Posterior cingulate gyrus (tissue), 11 donors: ENCODE measurements at places on chromosomes 12 and 14.

DNA sequence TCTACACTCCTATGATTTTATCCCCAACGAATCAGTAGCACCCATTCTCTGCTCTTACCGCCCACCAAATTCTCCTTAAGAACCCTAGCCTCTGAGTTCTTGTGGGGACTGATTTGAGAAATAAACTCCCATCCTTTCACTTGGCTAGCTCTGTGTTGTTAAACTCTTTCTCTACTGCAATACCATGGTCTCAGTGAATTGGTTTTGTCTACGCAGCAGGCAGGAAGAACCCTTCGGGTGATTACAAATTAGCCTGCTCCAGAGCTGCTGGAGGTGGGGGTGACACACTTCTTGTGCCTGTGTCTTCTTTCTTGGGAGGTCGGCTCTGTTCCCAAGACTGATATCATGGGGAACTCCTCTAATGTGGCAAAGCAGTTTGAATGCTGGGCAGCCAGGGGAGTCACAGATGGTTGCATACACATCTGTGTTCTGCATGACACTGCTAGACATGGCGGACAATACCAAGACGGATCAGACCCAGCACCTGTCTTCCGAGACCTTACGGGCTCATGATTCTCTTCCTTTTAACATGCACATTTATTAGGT, 1.6 kb upstream of the C1S start:
- no peak for DNase-seq

- DNase-seq: no peak
Measured at GRCh38 chr14:97777622-97778355, 980.6 kb downstream of the VRK1 start.

GRCh38 chr14:23066855-23067744, 9.8 kb upstream of the CDH24 start:
- DNase-seq: no peak

GRCh38 chr14:60485598-60486251, at the start of gene C14orf39:
C14orf39 (minus strand) TSS chr14:60486063; CDS start chr14:60485078, 985 bp downstream.
- DNase-seq: no peak

- DNase-seq: no peak
Measured at GRCh38 chr12:52992699-52993557, 13.3 kb upstream of the EIF4B start.

DNA sequence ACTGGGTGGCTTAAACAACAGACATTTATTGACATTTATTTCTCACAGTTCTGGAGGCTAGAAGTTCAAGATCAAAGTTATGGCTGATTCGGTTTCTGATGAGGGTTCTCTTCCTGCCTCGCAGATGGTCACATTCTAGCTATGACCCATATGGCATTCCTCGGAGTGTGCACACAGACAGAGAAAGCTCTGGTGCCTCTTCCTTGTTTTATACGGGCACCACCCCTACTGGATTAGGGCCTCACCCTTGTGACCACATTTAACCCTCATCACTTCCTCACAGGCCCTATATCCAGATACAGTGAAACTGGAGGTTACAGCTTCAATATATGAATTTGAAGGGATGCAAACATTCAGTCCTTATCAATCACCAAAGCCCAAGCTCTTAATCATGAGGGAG, 77.0 kb upstream of the OVCH1 start:
- no peak for DNase-seq

- DNase-seq: no peak
Measured at GRCh38 chr12:131008-131407, 64.4 kb downstream of the IQSEC3 start.

DNA sequence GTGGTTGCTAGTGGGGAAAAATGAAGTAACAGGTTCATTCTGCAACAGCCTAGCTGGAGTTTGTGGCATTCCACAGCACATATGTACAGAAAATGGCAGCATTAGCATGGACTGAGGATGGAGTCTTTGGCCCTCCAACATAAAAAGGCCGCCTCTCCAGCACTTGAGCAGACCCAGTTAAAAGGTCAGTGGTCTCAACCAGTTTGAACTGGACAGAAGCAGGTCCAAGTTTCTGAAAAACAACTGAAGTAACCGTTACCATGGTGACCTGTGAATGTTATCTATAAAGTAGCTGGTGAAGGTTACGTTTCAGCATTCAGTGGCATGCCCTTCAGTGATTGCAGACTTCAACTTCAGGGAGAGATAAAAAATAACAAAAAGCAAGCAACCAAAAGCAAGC, 34.1 kb upstream of the OR10AD1 start:
- no peak for DNase-seq

DNA sequence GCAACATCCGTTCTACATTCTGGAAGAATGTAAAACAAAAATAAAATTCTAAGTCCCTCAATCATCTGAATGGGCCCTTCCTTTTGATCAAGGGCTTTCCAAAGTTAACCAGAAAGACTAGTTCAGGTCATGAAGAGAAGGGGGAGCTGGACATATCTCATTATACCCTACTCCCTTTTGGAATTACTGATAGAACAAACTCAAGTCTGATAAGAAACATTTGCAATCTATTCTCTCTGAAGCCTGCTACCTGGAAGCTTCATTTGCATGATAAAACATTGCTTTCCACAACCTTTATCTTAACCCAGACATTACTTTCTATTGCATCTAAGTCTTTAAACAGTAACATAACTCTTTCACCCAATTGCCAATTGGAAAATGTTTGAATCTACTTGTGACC, 8.3 kb upstream of the ACSM4 start:
- no peak for DNase-seq

GRCh38 chr12:24860546-24860945, 88.4 kb downstream of the BCAT1 start:
- no peak for DNase-seq

DNA sequence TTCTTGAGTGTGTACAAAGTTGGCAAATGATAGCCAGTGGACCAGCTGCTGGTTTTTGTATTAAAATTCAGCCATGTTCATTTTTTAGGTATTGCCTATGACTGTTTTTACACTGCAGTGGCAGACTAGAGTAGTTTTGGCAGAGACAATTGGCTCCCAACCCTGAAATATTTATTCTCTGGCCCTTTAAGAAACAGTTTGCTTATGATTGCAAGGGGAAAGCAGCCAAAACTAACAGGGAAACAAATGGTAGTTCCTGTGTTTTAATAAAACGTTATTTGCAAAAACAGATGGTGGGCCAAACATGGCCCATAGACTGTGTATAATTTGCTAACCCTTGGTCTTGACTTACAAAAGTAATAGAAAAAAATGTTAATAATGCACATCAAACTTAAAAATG, 110.2 kb downstream of the ALX1 start:
- no peak for DNase-seq

- no peak for DNase-seq
Measured at GRCh38 chr14:54025661-54026060, 69.0 kb upstream of the BMP4 start.

DNA sequence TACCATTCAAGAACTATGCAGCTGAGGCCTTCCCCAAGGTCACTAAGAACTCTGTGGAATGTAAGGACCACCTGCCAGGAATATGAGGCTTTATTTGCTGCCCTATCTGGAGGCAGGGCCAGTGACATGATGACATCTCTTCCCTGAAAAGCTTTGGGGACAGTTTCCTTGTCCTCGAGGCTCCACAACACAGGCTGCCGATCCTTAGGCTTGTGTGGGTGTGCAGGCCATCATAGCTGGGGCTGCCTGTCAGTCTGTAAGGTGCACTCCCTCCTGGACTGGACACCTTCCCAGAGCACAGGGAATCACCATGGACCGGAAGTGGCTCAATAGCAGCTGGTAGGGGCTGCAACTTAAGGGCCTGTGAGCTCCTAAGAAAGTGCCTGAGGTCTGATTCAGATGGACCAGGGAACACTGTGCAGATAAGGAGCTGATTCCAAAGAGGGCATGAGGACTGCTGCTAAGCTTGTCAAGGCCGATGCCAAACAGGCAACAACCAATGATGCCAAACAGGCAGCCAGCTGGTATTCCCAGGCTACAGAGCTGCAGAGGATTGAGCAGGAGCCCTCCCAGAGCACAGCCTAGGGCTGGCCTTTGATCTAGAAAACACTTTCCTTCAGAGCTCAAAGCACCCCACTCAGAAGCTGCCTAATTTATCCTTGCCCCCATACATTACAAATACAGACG, 84.3 kb downstream of the CRACR2A start:
- no peak for DNase-seq

DNA sequence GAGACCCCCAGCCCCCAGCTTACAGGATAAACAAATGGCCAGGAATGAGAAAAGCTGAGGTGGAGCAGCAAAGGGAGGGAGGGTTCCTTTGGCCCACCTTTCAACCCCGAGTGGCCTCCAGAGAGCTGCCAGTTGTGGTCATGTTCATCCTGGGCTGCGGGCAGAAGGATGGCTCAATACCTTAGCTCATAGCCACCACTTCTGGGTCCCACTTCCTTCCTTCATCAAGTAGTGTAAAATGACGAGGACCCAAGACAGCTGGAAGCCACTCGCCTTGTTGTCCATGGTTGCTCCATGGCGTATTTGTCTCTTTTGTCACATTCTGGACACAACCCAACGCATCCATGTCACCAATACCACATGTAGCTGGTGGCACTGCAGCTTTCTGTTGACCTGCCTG, 24.2 kb downstream of the CRACR2A start:
- DNase-seq: no peak

DNA sequence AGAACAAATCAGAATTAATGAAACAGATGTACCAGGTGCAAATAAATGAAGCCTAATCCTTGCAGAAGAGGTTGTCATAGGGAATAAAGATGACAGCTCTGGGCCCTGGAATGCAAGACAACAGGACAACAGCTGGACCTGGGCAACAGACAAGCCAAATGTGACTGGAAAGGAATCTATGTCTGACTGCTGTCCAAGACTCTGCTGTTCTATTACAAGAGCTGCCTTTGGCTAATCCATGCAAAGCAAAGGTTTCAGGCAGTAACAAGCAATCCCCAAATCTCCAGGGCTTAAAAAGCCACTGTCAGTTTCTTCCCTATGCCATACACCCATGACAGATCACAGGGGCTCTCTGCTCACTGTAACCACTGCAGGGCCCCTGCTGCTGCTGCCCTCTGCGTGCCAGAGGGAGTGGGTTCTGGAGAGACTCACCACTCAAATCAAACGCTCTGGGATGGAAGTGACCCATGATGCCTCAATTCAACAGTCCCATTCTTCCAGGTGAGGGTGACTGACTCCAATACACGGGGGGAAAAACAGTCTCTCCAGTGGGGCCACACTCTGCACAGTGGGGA, 218.9 kb upstream of the SFSWAP start:
- DNase-seq: no peak

DNA sequence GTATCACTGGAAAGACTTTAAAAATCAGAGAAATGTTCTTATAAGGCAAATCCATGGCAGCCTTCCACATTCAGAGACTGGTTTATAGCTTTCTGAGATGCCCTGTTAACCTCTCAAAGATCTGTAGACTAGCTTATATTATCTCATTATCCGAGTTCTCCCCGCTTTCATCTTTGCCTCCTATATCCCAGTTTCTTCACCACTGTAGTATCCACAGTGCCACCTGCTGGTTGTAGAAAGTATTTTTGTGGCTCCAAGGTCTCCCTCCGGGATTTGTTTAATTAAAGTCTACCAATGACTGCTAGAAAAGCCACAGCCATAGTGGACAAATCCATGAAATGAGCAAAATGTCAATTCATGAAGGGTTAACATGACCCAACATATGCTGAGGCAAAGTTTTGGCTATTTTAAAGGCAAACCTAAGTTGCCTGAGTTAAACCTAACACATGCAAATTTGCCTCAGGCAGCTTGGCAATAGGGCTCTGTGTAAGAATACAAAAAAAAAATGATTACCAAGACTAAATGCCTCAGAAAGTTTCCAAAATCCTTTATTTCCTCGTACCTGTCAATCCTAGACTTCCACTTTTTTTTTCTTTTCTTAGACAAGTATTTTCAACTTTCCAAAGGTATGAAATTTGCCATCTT, 218.8 kb upstream of the BMP4 start:
- peak; percentile 66 for DNase-seq

GRCh38 chr12:86658303-86658702, 402.1 kb upstream of the MGAT4C start:
- DNase-seq: no peak

- no peak for DNase-seq
Measured at GRCh38 chr14:93337143-93337753, 4.4 kb upstream of the BTBD7 start.

- DNase-seq: no peak
Measured at GRCh38 chr14:75934998-75935628, 46.7 kb downstream of the TGFB3 start.

DNA sequence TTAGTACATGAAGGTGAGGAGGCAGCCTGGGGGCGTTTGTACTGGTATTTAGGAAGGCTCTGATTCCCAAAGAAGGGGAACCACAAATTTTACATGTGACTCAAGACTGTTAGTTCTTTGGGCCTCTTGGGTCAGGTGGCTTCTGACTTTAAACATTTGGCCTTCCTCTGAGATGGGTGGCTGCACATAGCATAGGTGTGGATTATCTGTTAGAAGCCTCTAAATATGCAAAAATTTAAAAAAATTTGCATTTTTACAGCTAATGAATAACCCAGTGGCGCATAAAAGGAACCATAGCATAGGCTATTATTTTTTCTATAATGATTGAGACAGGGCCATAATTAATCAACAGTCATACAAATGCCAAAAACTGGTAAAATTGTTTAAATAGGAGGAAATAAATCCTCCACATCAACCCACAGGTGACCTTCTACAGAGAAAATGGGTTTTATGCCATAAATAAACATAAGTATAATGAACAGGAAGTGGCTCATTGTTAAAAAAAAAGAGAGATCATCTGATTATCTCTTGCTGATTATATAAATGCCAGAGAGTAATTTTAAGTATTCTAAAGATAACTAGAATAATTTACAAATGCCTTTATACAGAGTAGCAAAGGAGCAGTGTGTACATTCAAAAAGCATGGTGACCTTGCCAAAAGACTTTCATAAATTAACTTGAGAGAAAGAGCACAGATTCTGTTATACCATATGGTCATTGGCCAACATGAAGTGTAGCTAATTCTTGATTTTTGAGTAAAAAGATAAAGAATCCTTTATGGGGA, 284.2 kb upstream of the ATP2B1 start:
- DNase-seq: no peak

- no peak for DNase-seq
Measured at GRCh38 chr14:36676236-36676635, 14.6 kb downstream of the PAX9 start.

DNA sequence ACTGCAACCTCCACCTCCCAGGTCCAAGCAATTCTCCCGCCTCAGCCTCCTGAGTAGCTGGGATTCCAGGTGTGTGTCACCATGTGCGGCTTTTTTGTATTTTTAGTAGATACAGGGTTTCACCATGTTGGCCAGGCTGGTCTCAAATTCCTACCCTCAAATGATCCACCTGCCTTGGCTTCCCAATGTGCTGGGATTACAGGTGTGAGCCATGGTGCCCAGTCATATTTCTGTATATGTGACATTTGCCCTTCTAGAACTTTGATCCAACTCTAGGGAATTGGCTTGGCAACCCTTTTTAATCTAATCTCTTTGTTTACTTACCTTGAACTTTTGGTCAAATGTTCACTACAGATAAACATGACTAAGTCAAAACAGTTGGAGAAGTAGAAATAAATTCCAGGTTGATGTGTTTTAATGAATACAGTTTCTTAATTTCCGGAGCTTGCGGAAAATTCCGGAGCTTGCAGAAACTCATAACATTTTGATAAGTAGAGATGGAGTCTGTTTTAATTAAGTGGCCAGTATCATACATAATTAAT, 11.5 kb upstream of the PEBP1 start:
- DNase-seq: no peak
